ENCODE measurements at places on chromosomes 6 and 20.
A peak's percentile ranks its signal among the peaks of the same experiment; 100 is the strongest.

DNA sequence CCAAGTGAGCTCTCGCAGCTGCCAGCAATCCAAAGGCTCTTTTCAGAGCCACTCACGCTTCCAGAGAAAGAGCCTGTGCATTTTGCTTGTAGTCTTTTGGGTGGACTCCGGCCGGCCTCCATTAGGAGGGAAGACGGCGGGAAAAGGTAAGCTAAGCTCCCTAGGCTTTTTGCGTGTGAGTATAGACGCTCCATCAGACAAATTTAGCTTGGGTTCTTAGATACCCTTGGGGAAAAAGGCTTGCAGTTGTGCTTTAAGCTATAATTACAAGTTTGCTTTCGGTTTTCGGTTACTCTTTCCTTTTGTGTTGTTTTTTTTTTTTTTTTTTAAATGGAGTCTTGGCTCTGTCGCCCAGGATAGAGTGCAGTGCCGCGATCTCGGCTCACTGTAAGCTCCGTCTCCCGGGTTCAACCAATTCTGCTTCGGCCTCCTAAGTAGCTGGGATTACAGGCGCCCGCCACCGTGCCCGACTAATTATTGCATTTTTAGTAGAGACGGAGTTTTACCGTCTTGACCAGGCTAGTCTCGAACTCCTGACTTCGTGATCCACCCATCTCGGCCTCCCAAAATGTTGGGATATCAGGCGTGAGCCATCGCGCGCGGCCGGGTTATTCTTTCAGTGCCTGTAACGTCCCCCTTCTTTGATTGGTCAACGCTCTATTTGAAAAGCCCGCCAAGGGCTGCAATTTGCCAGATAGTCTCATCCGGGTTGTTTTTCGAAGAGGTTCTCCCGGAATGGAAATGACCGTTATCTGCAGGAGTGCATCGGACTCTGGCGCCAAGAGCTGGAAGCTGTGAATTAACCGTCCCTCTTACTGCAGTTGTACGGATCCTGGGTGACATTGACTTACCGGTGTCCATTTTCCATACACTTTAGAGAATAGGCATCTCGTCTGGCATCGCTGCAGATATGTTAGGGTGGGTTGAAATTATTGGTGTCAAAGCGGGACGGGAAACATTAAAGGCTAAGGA is 18.1 kb downstream of the OR2B2 start:
- peak; percentile 87 for DNase-seq

GRCh38 chr6:89430201-89430962 is 2.6 kb upstream of the ANKRD6 start:
- no peak for DNase-seq

GRCh38 chr6:124441450-124441849 is 520.8 kb upstream of the RNF217 start:
- DNase-seq, result no peak

DNA sequence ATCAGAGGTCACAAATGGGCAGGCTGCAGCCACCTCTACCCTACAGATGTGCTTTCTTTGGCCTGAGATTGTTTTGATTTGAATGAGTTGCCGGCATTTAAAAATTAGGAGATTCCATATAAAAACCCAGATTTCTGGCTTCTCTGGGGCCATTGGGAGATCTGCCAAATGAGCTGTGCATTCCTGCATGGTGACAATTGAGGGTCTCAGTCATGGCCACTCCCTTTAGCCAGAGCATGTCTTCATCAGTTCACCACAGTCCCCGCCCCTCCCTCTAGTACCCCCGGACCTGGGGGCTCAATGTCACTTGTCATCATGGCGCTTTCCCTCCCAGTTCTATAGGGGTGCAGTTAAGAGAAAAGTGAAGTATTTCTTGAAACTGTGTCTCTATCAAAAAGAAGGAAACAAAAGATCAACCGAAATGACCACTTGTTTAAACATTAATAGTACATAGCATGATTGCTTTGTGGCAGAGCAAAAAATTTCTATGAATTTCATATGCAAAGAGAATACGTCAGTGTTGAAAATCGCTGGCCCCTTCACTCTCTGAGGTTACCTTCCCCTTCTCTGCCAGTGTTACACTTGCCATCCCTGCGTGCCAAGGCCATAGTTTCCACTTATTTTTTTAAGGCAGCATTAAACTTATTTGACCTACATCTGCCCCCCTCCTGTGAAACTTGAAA is 21.1 kb downstream of the EYA2 start:
- DNase-seq, result no peak

GRCh38 chr20:18624948-18625347 is 37.1 kb downstream of the DTD1 start:
- no peak for DNase-seq

DNA sequence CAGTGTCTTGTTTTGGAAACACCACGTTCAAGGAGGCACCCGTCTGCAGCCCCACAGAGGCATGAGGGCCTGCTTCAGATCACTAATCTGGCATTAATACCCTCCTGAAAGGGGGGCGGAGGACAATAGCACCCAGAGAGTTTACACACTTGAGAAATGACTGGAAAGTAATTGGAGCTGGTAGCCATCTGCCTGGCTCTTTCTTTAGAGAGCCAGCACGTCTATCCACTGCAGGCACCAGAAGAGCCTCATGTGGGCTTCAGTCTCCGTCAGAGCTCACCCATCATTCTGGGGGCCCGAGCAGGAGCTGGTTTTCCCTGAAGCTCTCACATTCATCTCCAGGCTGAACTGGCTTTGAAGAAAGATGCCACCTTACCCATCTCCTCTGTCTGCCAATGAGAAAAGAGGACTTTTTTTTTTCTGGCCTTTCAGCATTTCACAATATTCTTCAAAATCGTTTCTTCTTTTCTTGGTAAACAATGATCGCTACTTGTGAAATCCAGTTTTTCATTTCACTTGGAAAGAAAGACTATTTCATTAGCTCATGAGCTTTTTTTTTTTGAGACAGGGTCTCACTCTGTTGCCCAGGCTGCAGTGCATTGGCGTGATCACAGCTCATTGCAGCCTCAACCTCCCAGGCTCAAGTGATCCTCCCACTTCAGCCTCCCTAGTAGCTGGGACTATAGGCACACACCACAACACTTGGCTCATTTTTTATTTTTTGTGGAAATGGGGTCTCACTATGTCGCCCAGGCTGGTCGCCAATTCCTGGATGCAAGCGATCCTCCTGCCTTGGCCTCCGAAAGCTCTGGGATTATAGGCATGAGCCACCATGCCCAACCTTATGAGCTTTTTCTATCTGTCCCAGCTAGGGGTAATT is 124.7 kb upstream of the ZNF217 start:
- no peak for DNase-seq

DNA sequence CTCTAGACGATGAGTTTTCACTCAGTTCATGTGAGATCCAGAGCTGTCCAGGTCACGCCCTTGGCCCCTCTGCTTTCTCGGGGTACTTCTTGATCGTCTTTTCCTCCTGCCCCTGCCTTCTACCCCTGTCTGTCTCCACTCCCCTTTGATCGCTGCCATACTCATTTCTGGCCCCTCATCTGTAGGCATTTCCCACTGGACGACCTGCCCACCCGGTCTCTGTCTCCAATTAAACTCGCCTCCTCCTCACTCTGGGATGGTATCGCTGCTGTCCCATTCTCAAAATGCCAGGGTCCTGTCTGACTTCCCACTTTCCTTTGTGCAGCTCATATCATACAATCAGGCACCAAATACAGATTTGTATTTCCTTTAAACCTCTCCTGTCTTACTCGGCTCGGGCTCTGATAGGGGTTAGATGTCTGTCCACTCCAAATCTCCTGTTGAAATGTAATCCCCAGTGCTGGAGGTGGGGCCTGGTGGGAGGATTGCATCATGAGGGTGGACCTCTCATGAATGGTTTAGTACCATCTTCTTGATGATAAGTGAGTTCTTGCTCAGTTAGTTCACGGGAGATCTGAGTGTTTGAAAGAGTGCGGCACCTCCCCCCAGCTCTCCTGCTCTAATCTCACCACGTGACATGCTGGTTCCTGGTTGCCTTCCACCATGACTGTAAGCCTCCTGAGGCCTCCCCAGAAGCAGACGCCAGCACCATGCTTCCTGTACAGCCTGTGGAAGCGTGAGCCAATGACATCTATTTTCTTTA is 3.5 kb upstream of the SYNJ2 start:
- DNase-seq, result no peak

- DNase-seq, result no peak
These were observed 564.4 kb downstream of the HAO1 start for GRCh38 chr20:7375905-7376304.

DNA sequence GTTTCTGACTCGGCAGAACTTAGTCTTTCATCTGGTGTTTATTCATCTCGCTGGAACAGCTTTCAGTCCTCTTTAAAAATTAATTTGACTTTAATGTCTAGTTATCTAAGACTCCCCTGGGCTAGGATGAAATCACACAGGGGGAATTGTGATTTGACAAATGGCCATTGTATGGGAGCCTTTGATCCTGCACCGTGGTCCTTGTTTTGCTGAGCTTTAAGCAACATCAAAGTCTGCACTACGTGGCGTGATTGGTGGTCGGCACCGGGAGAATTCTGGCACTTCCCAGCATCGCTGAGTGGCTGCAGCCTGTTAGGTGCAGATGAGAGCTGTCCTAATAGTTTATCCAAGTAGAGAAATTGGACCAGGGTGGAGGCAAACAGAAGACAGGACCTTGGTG is 146.9 kb downstream of the TBC1D7 start:
- DNase-seq, result no peak

GRCh38 chr6:166830185-166830890 is 126.0 kb downstream of the RNASET2 start:
- DNase-seq, result no peak

- no peak for DNase-seq
These were observed 988.2 kb upstream of the MAP3K7 start for GRCh38 chr6:91575032-91575431.

GRCh38 chr6:111724505-111724904 is 118.8 kb upstream of the TRAF3IP2 start:
- no peak for DNase-seq

- no peak for DNase-seq
These were observed 100.9 kb upstream of the CCN2 start for GRCh38 chr6:132052096-132052495.

GRCh38 chr6:168578036-168578435 is 137.1 kb downstream of the SMOC2 start:
- no peak for DNase-seq

- DNase-seq, result no peak
These were observed 10.9 kb downstream of the NINL start for GRCh38 chr20:25574411-25574810.

GRCh38 chr20:38165089-38165965 is at the start of gene TGM2:
Gene TGM2, minus strand, starts transcription at chr20:38165270. Its CDS starts 72 bp downstream, at chr20:38165198.
- DNase-seq, result peak; percentile 46

- DNase-seq, result no peak
These were observed 169.4 kb downstream of the TRDN start for GRCh38 chr6:123467392-123467791.

DNA sequence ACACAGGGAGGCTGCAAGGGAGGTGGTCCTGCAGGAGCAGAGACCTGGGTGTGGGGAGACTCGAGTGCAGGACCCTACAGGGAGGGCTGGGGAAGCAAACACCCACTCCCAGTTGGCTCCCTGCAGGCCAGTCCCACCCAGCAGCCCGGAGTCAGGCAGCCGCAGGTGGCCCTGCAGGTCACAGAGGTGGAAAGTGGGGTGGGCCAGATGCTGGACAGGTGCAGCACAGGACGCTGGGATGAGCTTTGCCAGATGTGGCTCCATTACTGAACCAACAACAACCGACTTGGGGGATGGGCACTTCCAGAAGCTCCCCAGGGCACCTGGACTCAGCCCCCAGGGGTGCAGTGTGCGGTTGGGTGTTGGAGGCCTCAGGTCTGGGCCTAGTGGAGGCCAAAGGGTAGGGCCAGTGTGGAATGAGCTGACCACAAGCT is 26.6 kb upstream of the MYT1 start:
- DNase-seq, result no peak

DNA sequence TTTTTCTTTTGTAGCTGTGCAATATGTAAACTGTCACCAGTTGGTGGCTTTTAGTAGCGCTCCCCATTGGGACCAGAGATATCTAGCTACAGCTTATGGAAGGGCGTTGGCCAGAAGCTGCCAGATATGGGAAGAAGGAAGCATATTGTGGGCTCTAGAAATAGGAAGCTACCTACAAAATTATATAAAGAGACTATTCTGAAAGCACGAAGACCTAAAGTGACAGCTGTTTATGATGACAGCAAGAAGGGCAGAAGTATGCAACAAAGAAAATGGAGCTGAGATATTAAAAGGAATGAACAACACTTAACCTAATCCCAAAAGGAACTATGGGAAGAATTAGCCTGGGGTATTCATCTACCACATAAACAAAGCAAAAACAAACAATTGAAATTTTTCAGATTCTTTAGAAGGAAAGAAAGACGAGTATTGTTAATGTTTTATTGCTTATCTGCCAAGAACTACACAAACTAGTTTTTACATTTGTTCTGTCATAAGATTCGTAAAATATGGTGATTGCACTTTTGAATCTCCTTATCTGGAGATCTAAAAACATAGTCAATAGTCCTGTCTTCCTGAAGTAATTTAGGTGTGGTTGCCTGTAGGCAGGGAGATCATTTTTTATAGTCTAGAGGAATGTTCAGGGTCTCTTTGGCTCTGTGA is 81.6 kb downstream of the NCOA7 start:
- no peak for DNase-seq

GRCh38 chr20:41072915-41073314 is 44.3 kb downstream of the TOP1 start:
- DNase-seq, result no peak

DNA sequence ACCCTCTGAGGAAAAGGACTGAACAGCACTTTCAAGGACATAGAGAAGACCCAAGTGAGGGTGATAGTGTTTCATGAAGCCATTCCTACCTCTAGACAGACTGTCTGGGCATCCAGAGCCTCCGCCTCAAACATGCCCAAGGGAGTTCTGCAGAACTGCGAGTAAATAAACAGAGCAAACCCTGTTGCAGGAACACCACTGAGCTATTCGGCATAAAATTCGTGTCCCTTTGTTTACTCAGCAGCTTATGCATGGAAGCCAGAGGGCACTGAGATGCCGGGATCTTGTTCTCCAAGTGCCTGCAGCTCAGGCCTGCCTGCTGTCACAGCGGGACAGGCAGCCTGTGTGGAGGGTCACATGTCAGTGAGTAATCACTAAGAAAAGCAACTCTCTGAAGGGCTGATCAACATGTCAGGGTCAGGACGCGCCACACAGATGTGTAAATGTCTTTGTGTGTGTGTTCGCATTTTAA is 164.9 kb upstream of the HEY2 start:
- DNase-seq, result no peak

- no peak for DNase-seq
These were observed 91.5 kb upstream of the RREB1 start for GRCh38 chr6:7016226-7016625.

GRCh38 chr20:62875419-62876361 is 14.1 kb upstream of the TCFL5 start:
- DNase-seq, result peak; percentile 65

GRCh38 chr6:11688425-11688709 is 90.2 kb downstream of the ADTRP start:
- DNase-seq, result no peak

- no peak for DNase-seq
These were observed 35.0 kb downstream of the TSPYL4 start for GRCh38 chr6:116218866-116219265.

GRCh38 chr6:9623985-9624384 is 790.9 kb downstream of the TFAP2A start:
- no peak for DNase-seq
